ENCODE measurements at places on chromosomes 3 and 15.
A peak's percentile ranks its signal among the peaks of the same experiment; 100 is the strongest.

- DNase-seq: no peak
Observed at GRCh38 chr3:100540791-100541334, 48.4 kb downstream of the TMEM45A start.

DNA sequence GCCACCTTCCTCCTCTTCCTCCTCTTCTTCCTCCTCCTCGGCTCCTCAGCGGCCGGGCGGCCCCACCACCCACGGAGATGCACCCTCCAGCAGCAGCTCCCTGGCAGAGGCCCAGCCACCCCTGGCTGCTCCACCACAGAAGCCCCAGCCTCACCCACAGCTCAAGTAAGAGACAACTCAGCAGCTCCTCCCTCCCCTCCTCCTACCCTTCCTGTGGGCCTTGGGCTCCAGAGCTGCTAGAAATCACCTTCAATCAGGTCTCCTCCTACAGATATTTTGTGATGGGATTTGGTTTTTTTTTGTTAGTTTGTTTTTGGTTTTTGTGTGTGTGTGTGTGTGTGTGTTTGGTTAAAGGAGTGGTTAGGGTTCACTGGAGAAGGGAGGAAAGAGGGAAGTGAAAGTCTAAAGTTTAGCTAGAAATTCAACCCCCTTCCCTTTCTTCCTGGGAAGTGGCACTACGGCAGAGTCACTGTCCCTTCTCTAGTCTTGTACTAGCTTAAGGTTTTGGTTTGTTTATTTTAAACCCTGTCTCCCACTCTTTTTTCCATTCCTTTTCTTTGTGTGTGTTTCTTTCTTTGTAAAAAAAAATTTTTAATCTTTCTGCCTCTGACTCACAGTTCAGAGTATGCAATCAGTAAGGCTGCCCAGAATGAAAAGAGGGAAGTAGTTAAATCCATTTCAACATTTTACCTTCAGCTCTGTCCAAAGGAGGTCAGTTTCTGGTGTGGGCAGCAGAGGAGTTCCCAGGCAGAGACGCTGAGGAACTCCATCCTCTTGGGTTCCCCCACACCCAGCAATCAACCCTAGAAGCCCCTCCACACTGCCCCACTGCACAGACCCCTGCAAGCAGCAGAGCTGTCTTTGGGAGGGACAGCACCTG lies 29.0 kb upstream of the TIMP4 start:
- DNase-seq: peak; percentile 81

DNA sequence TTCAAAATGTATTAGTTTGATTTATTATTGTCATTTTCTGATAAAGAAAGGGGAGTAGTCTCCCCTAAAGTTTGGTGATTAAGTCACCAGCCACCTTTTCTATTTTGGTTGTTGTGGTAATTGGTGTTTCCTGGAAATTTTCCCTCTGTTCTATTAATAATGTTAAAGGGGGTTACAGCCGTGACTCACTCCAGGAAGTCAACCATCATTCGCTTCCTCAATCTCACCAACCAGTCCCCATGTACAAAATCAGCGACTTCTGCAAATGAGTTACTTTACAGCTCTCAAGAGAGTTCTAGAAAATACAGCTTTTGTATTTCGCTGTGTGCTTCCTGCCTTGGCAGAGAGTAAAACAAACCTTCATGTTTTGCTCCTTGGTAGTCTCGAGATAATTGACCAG lies 285.1 kb downstream of the LPP start:
- peak; percentile 73 for DNase-seq

- no peak for DNase-seq
Observed at GRCh38 chr3:145533696-145534095, 627.3 kb downstream of the PLOD2 start.

DNA sequence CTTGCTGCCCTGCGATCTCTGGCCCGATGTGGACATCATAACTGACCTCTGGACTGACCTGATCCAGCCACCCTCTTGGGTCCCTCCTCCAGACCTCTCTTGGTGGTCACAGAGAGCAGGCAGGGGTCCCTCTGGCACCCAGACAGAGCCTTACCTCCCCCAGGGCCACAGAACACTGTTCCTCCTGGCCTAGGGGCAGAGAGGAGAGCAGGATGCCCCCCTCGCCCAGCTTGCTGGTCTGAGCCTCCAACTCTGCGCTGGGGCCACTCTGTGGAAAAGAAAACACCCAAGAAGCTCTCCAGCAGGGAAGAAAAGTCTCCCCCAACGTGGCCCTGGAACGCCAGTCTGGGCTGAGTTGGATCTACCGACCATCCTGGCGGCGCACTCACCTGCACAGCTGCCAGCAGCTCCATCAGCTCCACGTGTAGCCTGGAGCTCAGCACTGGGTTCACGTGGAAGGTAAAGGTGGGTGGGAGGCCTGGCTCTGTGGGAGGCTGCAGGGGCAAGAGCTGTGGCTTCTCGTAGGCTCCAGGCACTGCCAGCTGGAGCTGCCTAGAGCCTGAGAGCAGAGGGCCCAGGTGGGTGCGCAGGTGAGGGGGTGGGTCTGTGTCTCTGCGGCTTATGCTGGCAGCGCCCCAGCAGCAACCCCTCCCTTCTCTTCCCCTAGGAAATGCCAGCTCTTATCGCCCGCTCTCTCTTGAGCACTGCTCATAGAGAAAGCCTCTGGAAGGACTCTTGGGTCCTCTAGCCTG lies 6.0 kb downstream of the PLA2G4F start:
- DNase-seq: no peak

GRCh38 chr3:194866236-194866635 lies 180.6 kb downstream of the FAM43A start:
- DNase-seq: no peak

GRCh38 chr3:138148503-138148902 lies 16.3 kb upstream of the A4GNT start:
- no peak for DNase-seq

GRCh38 chr15:71131601-71132362 lies 16.5 kb downstream of the THSD4 start:
- no peak for DNase-seq

DNA sequence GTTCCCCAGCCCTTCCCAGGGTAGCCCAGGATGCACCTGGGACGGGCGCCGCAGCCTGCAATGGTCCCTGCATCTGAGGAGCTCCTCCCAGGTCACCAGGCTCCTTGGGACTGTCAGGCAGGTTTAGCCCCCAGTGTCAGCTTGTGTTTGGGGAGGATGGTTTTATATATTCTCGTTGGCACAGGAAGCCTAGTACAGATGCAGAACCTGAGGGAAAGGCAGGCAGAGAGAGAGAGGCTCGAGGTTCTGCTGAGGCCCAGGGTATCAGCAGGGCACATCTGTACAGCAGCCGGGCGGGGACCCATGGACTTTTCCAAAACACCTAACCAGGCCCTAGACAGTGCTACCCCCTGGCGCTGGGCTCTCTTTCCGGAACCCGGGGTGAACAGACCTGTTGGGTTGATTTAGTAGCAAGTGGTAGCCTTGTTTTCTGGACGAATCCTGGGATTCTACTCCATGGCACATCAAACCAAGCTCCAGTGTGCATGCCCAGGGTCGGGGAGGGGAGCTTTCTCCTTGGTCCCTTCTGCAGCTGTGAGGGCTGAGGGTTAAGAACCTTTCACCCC lies 8.6 kb downstream of the PAK6 start:
- DNase-seq: no peak

GRCh38 chr3:30331519-30331918 lies 274.9 kb upstream of the TGFBR2 start:
- no peak for DNase-seq

DNA sequence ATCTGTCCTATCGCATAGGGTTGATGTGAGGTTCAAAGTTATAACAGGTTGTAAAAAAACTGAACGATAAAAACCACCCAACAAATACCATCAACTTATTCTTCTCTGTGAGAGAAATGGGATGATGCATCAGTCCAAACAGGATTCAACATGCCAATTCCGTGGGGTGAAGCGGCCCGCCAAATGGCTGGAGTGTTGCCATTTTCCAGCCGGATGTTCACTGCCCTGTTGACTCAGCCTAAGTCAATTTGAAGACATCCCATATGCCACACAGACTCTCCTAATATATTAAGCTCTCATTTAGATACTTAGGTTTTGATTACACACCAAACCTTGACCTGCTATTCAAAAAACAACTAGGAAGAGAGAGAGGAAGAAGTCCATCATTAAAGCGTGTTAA lies 311.1 kb downstream of the VPS13C start:
- no peak for DNase-seq

- DNase-seq: no peak
Observed at GRCh38 chr3:13578251-13578650, 29.3 kb downstream of the FBLN2 start.

- DNase-seq: no peak
Observed at GRCh38 chr3:11140713-11141104, 13.6 kb upstream of the HRH1 start.

GRCh38 chr3:134904776-134905646 lies 110.0 kb downstream of the EPHB1 start:
- DNase-seq: no peak

GRCh38 chr3:191372122-191372521 lies 41.8 kb upstream of the UTS2B start:
- DNase-seq: no peak

DNA sequence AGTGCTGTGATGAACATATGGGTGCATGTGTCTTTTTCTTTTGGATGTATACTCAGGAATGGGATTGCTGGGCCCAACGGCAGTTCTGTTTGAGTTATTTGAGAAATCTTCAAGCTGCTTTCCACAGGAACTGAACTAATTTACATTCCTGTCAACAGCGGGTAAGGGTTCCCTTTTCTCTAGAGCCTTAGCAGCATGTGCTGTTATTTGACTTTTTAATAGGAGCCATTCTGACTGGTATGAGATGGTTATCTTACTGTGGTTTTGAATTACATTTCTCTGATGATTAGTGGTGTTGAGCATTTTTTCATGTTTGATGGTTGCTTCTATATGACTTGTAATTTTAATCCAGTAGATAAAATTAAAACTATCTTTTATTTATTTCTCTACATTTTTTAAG lies 1168.6 kb upstream of the ALCAM start:
- no peak for DNase-seq

DNA sequence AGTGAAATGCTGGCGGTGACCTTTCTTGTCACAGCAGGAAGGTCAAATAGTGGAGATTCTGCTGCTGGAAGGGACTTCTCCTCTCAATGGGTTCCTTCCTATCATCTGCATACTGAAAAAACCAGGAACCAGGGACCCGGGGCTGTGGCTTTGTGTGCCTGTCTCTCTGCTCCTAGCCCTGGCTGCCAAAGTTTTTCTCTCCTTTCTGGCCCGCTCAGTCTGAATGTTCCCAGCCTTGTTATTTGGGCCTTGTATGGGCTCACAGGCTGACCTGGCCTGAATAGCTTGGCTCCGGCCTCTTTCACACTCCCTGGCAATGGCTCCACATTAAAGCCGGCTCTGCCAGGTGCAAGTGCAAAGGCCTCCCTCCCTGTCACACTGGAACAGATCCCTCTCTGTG lies 94.7 kb downstream of the LRIG1 start:
- no peak for DNase-seq

DNA sequence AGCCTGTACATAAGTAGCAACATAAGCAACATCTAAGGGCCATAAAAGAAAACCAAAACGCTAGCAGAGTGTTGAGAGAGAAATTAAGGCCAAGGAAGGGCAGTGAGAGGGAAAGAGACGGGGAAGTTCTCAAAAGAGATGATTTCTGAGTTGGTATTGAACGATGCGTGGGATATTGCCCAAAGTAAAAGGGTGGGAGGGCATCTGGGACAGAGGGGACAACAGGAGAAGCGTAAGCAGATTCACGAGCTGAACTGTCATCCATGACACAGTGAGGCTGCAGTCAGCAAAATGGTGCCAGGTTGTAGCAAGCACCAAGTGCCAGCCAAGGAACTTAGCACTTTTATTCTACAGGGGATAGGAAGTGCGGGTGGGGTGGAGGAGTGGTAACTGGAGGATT lies 11.8 kb downstream of the NCEH1 start:
- no peak for DNase-seq

- DNase-seq: peak; percentile 26
Observed at GRCh38 chr3:188584162-188584529, 430.2 kb downstream of the LPP start.

- no peak for DNase-seq
Observed at GRCh38 chr3:122810734-122811133, 15.9 kb downstream of the SLC49A4 start.

- no peak for DNase-seq
Observed at GRCh38 chr3:69715204-69715603, 24.1 kb upstream of the MITF start.

- DNase-seq: no peak
Observed at GRCh38 chr3:40780925-40781406, 256.2 kb downstream of the ZNF621 start.

DNA sequence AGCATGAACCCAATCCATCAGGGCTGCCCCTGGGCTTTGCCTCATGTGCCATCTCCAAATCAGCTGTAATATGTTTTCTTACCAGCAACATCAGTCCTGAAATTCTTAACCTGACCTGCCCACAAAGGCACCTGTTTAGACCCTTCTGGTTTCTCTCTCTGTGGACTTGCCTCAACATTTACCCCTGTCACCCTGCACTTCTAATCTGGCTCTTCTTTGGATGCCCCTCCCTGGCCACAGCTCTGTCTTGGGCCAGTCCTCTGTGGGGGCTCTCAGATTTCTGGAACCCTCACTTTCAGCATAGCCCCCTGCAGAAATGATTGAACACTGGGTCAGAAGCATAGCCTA lies 168.7 kb upstream of the STAC start:
- DNase-seq: no peak

- DNase-seq: no peak
Observed at GRCh38 chr3:118239253-118239652, 795.4 kb downstream of the IGSF11 start.

DNA sequence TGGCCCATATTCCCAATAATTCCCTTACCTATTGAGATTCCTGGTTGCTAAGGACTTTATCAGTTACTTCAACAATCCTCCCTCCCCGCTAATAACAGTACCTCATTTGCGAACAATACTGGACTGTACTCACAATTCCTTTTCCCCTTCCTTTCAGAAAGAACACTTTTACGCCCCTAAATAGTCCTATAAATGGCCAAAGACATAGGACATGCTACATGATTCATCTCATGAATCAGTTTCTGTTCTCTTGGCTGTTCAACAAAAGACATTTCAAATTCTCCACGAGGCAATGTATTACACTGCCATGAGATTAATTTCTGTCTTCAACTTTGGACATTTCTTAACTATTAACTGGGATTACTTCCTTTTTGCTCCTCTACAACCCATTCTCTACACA lies 264.4 kb downstream of the TIGIT start:
- DNase-seq: no peak

GRCh38 chr3:174132006-174132405 lies 727.1 kb upstream of the NAALADL2 start:
- no peak for DNase-seq

Measured in stimulated activated naive B cell treated with anti-CD40 and anti-IgM and Interleukin-4, amounts not matched to agents 10 μg/mL and 1 μg/mL and 100 μg/mL, for 72 hours (primary cell).